ENCODE measurements at places on chromosomes 4 and X.

GRCh38 chr4:28402751-28403150 is 1542.1 kb downstream of the STIM2 start:
- DNase-seq: no peak

GRCh38 chrX:110667706-110668105 is 127.9 kb downstream of the CHRDL1 start:
- DNase-seq: peak; percentile 80

DNA sequence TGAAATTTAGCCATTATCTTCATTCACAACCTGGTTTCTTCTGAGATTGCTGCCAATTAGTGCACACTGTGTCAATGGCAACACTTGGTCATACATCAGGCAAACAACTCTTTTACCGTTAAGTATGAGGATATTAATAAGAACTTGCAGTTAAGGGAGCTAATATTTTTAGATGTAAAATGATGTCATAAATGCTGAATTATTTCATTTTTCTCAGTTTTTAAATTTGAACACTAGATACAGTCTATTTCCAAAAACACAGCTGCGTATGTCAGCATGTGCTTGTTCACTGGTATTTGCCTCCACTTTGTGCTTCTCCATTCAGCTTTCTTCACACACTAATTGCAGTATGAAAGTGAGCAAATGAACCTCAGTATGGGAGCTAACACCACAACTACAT is 1.6 kb downstream of the KLHL13 start:
- DNase-seq: no peak

DNA sequence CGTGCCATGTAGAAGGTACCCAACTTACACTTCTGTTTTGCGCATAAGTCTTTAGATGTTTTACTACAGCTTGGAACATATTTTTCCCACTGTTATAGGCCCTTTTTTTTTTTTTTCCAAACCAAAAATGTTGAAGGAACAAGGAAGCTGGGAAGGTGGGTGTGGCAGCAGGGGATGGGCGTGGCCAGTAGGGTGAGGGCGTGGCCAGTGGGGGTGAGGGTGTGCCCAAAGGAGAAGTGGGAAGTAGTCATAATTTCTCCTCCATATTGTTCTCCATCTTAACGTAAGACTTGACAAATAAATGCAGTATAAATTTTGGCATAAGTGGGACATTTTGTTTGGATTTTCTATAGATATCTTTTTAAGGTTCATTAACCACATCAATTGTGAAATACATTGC is 30.4 kb downstream of the CLDN22 start:
- DNase-seq: no peak

- DNase-seq: no peak
Measured at GRCh38 chrX:41984628-41985027, 61.3 kb upstream of the CASK start.

- DNase-seq: no peak
Measured at GRCh38 chrX:35006361-35006760, 63.8 kb downstream of the FAM47B start.

GRCh38 chrX:151742311-151742710 is 7.8 kb downstream of the CNGA2 start:
- DNase-seq: no peak

DNA sequence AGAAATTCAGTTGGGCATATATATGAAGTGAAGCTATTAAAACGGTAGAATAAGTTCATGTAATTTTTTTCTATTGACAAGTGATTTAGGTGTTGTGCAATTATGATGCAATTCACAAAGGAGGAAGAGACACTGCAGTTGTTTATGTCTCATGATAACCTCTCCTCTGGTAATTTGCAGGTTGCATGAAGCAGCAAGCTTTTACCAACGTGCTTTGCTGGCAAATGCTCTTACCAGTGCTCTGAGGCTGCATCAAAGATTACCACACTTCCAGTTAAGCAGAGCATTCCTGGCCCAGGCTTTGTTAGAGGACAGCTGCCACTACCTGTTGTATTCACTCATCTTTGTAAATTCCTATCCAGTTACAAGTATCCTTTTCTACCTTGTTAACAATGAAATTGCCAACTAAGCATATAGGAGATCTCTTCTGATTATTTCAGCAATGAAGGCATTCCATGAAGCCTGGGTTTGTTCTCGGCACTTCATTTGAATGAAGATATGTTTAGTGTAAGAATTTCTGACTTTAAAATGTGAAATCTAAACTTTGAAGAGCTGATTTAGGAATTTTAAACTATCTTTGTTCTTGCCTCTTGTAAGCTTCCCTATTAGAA is 3.9 kb downstream of the TMEM33 start:
- no peak for DNase-seq

- DNase-seq: no peak
Measured at GRCh38 chr4:86451560-86452330, 91.9 kb upstream of the MAPK10 start.

- no peak for DNase-seq
Measured at GRCh38 chrX:150574559-150575418, 6.4 kb downstream of the MTM1 start.

GRCh38 chr4:80295826-80296225 is 29.4 kb downstream of the FGF5 start:
- DNase-seq: no peak

- DNase-seq: no peak
Measured at GRCh38 chr4:95049551-95050233, 291.9 kb downstream of the BMPR1B start.

GRCh38 chr4:109389369-109390114 is 44.1 kb upstream of the SEC24B start:
- no peak for DNase-seq

- DNase-seq: no peak
Measured at GRCh38 chr4:48470570-48470969, 12.6 kb upstream of the SLC10A4 start.

GRCh38 chrX:129359269-129359668 is 164.0 kb downstream of the SMARCA1 start:
- no peak for DNase-seq

GRCh38 chr4:168815379-168816345 is 194.4 kb downstream of the CBR4 start:
- no peak for DNase-seq

Data from iPS DF 19.7 (cell line).